ENCODE measurements at places on chromosomes 11 and 22. TPM values are rescaled to one million over a fixed set of nuclear protein-coding genes. Genes with fewer than 3 reads are reported as not detected.

DNA sequence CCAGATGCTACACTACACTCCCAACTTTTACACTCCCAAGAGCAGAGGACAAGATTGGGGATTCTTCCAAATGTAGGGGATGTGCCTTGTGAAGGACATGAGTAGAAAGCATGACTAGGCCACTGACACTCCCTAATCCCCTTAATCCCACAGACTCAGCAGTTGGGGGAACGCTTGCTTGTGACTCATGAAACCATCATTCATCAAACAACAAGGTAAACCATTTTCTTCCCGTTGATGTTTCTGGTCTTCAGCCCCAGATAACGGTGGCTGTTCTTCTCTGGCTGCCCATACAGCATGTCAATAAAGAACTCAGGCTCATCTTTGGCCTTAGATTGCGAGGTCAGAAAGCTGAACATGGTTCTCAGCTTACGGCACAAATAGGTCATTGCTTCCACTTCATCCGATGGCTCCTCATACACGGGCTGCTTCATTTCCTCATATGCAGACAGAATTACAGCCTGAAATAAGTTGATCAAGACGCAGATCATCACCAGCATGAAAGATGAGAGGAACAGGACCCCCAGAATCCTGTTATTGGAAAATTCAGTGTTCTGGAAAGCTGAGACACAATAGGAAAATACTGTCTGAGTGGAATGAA, 6.4 kb upstream of the CDPF1 start:
- H3K27me3 ChIP-seq, result peaks cover 10% of the 10 kb centered on the region
- DNase-seq, result no peak
- no peak overlapping the region for H3K4me3 ChIP-seq

TMEM132A gene
- not detected for total RNA-seq

- peaks cover 5% of the 10 kb centered on the region for H3K36me3 ChIP-seq
- no peaks in the 10 kb centered on the region for H3K4me1 ChIP-seq
- DNase-seq, result no peak
- no peak overlapping the region for H3K4me3 ChIP-seq
- no peak overlapping the region for H3K27ac ChIP-seq
- no peaks in the 10 kb centered on the region for H3K27me3 ChIP-seq
These were observed 99.3 kb downstream of the TBC1D22A start for GRCh38 chr22:46861468-46862367.

GRCh38 chr11:28616160-28616965, 508.2 kb downstream of the METTL15 start:
- H3K4me3 ChIP-seq, result no peak overlapping the region
- H3K36me3 ChIP-seq, result no peaks in the 10 kb centered on the region
- no peaks in the 10 kb centered on the region for H3K4me1 ChIP-seq

DNA sequence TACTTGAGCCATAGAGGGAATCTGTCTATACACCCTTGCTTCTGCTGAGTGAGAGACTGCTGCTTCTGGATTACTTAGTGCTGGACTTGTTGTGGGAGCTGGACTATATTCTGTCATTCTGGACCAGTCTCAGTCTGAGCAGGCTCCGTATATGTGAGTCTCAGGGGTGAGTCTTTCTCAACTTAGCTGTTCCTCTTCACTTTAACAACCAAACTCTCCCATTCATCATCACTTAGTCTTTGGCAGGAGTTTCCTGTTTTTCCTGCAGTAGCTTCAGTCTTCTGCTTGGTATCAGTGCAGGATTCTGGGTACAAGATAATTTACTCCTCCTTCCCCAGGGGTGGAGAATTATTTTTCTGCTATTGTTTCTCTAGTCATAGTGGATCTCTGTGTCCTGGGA, 779.5 kb downstream of the METTL15 start:
- no peak for DNase-seq
- H3K27me3 ChIP-seq, result no peaks in the 10 kb centered on the region
- no peaks in the 10 kb centered on the region for H3K4me1 ChIP-seq
- no peaks in the 10 kb centered on the region for H3K36me3 ChIP-seq
- H3K27ac ChIP-seq, result no peak overlapping the region

- DNase-seq, result peak; percentile 6
- no peak overlapping the region for H3K27ac ChIP-seq
- H3K4me1 ChIP-seq, result no peaks in the 10 kb centered on the region
- no peaks in the 10 kb centered on the region for H3K36me3 ChIP-seq
- H3K4me3 ChIP-seq, result no peak overlapping the region
- H3K27me3 ChIP-seq, result no peaks in the 10 kb centered on the region
These were observed 812.2 kb downstream of the BRD1 start for GRCh38 chr22:49015459-49015858.

DNA sequence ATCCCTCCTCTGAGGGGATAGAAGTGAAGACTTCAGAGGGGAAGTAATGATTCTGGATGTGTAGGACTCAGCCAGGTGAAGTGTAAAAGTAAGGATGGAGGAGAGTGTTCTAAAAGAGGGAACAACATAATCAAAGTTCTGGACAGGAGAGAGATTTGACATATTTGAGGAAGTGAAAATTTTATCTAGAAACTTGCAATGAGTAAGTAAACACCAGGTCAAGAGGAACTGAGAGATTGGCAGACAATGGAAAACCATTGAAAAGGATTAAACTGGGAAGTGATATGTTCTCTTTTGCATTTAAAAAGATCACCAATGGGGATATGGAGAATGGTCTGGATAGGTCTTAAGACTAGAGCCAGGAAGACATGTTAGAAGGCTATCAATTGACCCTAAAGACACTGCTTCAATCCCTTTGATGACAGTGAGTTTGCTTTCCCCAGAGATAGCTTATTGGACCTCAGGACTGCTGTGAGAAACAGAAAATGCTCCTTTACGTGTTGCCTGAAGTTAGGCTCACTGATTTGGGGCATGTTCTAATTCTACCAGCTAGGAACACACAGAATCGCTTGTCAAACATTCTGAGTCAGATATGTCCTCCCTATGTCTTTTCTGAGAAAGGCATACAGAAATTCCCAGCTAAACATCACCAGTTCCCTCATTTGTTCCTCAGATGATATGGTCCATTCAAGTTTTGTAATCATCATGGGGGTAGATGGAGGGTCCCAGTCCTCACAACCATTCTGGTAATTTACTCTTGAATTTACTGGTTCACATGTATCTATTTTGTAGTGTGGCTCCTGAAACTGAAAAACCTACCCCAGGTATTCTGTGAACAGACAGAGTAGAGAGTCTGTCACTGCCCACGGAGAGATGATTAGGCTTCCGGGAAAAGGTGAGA, 144.9 kb downstream of the MAML2 start:
- no peaks in the 10 kb centered on the region for H3K27me3 ChIP-seq
- H3K4me1 ChIP-seq, result peaks cover 32% of the 10 kb centered on the region
- H3K4me3 ChIP-seq, result no peak overlapping the region
- no peak for DNase-seq

DNA sequence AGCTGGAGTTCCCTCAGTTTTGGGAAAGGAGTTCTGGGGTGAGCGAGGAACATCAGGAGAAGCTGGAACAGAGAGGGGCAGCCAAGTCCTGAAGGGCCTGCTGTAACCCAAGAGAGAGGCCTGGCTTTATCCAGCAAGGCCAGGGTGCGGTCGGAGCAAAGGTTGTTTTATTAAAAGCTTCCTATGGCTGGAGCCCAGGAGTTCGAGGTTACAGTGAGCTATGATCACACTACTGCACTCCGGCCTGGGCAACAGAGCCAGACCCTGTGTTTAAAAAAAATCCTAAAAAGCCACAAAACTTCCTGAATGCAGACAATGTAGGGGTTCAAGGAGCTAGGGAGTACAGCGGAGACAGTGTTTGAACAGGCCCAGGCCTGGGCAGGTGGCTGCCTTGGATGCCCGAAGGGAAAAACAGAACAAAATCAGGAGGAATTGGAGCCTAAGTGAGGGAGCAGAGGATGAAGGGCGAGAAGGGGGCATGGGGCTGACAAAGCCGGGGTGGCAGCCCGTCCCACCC, 22.2 kb upstream of the MALAT1 start:
- H3K27me3 ChIP-seq, result no peaks in the 10 kb centered on the region
- H3K27ac ChIP-seq, result peak overlapping the region; percentile 94
- DNase-seq, result no peak

GRCh38 chr22:45911601-45912271, 65.2 kb downstream of the WNT7B start:
- H3K4me1 ChIP-seq, result no peaks in the 10 kb centered on the region
- DNase-seq, result no peak
- no peaks in the 10 kb centered on the region for H3K27me3 ChIP-seq

DNA sequence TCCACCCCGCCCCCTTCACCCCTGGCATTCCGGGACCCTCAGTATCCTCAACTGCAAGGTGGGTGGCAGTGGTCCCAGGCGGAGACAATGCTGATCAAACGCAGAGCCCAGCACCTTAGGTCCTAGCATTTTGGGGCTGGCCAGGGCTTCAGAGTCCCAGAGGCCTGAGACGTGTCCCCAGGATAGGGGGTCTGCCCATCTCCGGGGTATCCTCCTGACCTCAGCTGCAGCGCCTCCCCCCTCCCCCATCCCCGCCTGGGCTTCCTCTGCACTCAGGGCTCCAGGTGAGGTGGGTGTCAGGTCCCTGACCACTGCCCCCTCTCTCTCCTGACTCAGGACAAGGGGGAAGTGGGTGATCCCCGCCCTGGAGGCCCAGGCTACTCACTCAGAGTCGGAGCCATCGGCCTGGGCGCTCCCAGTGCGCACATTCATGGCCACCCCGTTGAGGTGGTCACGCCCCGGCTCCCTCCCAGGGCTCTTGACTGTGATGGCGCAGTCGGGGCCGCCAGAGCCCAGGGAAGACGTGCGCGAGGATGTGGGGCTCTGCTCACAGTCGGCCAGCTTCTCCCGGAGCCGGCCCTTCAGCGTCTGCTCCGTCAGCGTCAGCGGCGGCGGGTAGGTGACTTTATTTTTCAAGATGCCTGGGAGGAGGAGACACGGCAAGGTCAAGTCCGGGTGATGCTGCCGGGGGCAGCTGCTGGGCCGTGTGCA, 28.3 kb downstream of the TRMU start:
- DNase-seq, result no peak
- H3K27ac ChIP-seq, result no peak overlapping the region
- H3K36me3 ChIP-seq, result no peaks in the 10 kb centered on the region
- peaks cover 14% of the 10 kb centered on the region for H3K4me1 ChIP-seq
- H3K27me3 ChIP-seq, result no peaks in the 10 kb centered on the region

DNA sequence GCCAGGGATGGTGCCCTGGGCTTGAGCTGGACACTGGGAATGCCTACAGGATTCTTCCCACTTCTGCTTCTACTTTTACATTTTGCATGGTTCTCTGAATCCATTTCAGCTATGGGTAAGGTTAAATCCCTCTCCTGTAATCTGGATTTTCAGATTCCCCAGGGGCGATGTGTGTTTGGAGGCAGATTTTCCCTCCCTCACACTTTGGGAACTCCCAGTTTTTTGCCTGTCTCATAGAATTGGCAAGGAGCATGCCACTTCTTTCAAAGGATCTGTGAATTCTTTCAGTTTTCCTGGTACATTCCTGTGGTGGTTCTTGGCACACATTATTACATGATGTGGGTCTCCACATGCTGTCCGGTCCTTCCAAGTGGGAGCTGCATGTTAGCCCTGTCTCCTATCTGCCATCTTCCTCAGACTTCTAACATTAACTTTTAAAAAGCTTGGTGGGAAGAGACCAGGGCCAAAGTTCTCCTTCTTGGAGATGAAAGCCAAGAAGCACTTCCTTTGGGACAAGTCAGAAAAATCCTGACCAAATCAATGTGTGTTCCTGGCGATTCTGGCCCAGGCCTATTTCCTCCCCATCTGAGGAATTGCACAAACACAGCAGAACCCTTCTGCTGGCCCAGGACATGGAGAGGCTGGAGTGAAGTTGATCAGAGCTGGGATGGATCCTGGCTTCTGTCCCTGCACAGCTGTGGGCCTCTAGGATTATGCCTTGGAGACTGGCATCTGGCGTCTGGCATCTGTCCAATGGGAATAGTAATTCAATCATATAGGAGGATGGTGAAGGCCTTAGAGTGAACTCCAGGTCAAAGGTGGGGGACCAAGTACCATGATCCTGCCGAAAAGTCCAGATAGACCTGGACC, 5.4 kb upstream of the APOL2 start:
- H3K4me1 ChIP-seq, result peaks cover 4% of the 10 kb centered on the region
- H3K4me3 ChIP-seq, result no peak overlapping the region
- no peak overlapping the region for H3K27ac ChIP-seq
- no peaks in the 10 kb centered on the region for H3K27me3 ChIP-seq

DNA sequence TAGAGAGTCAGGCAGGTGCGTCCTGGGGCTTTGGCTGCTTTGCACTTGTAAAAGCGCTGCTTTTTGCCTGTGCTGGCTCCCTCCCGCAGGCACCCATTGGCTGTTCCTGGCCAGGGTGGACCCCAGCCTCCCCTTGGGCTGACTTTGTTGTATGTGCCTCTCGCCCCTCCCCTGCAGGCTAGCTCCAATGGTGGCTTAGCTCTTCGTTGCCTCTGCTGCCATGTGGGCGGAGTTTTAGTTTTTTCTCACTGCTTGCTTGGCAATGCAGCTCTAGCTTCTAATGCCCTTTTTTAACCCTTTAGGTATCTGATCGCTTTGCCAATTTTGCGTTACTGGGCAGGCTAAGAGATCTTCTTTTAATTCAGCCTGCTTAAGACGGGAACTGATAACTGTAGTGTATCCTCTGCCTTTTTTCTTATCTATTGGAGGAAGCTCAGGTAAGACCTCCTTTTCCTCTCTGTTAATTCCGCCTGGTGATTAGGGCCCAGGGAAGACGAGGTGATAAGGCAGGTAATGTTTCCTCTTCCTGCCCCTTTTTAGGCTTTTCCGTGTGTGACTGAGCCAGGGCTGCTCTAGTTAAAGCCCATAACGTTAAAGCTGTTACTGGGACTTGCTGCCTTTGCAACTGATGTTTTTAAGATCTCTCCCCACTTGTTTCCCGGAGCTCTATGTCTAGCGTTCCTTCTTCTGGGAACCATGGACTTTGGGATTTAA, 11.7 kb upstream of the GLYATL1 start:
- peaks cover 10% of the 10 kb centered on the region for H3K4me1 ChIP-seq
- H3K36me3 ChIP-seq, result no peaks in the 10 kb centered on the region
- H3K4me3 ChIP-seq, result peak overlapping the region; percentile 34
- no peak overlapping the region for H3K27ac ChIP-seq

PDE3B gene
- 106 TPM for total RNA-seq
